ENCODE measurements at places on chromosomes 7 and 10.

DNA sequence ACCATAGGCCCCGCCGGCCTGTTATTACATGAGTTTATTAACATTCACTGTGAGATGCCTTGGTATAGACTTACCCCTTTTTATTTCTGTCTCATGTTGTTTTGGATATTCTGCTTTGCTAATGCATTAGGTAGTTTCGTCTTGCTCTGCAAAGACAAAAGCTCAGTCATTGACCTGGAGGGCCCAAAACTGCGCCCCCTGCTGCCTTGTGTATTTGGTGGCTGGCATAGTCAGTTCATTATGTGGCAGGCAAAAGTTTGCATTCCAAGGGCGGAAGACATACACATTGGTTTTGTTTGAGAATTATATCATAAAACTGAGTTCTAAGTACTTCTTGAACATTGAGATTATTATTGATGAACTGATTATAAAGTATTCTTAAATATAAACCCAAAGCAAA, 372.5 kb downstream of the SDK1 start:
- DNase-seq, result no peak

DNA sequence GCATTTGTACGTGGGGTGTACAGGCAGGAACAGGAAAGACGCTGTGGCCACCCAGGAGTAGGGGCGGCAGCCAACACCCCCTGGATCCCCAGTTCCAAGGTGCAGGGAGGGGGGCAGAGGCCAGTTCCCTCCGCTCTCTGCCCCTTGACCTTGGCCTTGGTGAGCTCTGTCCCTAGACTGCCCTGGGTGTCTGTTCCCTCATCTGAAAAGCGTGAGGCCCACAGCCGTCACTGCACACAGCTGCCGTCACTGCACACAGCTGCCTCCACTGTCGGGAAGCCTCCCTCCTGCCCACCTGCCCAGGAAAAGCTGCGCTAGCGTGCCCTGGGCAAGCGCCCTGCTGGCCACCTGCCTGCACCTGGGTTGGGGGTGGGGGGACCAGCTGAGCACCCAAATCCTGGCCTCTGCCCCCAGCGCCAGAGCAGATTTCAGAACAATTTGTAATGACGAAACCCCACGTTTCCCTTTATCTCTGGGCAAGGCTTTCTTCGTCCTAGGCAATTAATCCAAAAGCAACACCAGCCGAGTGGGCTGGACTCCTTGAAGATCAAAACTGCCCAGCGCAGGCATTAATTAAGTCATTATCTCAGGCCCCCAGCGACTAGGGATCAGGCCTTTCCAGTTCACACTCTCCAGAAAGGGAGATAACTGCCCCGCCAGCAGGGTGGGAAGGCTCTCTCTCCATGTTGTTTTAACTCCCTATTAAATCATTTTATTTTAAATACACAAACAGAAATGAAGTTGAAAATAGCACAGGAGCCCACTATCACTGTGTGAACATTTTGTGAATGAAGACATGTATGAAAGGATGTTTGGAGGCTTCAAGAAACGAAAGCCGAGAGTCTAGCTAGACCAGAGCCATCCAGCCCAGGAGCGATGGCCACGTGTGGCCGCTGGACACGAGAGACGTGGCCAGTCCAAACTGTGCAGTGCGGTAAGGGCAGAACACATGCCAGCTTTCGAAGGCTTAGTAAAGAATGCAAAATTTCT, 4.0 kb upstream of the PDGFA start:
- DNase-seq, result no peak

GRCh38 chr7:70634610-70635068, 497.3 kb upstream of the GALNT17 start:
- no peak for DNase-seq

- no peak for DNase-seq
Observed at GRCh38 chr10:86968271-86968993, at the start of gene ADIRF. TSS of gene ADIRF (plus strand) at chr10:86968482. CDS start at chr10:86968545, 63 bp downstream.

DNA sequence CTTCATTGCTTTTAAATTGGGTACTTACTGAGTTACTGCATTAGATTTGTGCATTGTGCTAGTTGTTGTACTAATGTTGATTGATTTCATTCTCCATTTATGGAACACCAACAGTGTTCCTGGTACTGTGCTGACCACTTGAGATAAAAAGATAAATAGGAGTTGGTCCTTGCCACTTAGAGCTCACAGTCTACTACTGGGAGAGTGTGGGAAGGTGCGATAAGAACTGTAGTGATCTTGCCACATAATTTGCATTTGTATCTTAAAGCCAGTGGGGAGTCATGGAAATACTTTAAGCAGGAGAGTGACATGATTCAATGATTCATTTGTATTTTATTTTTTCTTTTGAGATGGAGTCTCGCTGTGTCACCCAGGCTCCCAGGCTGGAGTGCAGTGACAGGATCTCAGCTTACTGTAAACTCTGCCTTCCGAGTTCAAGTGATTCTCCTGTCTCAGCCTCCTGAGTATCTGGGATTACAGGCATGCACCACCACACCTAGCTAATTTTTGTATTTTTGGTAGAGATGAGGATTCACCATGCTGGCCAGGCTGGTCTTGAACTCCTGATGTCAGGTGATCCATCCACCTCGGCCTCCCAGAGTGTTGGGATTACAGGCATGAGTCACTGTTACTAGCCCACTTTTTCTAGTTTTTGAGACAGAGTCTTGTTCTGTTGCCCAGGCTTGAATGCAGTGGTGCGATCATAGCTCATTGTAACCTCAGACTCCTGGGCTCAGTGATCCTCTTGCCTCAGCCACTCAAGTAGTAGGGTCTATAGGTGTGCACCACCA, 51.2 kb upstream of the TMEM248 start:
- DNase-seq, result no peak

GRCh38 chr7:137870078-137870477, 23.3 kb upstream of the DGKI start:
- no peak for DNase-seq

GRCh38 chr7:159370-160270, 32.8 kb upstream of the FAM20C start:
- no peak for DNase-seq

DNA sequence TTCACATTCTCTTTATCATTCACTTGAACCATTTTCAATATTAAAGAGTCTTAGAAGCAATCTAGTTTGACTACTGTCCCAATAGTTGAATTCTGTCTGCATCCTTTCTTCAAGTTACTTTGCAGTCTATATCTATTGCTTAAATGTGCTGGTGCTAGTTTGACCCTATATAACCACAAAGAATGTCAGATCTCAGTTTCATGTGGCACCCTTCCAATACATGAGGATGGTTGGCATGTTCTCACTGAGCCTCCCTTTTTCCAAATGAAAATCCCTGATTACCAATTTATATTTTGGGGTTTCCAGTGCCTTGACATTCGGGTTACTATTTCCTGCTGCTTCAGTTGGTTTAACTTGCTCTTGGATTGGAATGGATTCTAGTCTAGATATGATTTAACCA, 292.7 kb downstream of the EXOC4 start:
- DNase-seq, result no peak

DNA sequence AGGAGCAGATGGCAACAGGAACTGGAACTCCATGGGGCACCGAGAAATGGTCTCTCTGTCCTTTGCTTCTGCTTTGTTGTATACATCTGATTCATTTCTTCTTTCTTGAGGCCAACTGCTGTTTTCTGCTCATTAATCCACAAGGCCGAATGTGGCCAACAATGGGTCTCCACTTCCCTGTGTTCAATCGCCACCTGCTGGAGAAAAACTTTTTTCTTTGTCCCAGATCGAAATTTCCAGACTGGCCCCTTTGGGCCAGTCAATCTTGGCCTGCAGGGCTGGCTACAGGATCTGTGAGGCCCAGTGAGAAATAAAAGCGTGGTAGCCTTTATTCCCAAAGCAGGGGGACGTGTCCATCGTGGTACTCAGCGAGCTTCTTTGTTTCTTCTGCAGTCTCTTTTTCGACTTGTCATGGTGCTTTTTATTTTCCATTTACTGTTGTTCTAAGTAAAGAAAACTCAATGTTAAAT, 58.8 kb downstream of the PARP12 start:
- peak; percentile 80 for DNase-seq

- DNase-seq, result no peak
Observed at GRCh38 chr10:25815999-25816768, 117.8 kb upstream of the MYO3A start.

DNA sequence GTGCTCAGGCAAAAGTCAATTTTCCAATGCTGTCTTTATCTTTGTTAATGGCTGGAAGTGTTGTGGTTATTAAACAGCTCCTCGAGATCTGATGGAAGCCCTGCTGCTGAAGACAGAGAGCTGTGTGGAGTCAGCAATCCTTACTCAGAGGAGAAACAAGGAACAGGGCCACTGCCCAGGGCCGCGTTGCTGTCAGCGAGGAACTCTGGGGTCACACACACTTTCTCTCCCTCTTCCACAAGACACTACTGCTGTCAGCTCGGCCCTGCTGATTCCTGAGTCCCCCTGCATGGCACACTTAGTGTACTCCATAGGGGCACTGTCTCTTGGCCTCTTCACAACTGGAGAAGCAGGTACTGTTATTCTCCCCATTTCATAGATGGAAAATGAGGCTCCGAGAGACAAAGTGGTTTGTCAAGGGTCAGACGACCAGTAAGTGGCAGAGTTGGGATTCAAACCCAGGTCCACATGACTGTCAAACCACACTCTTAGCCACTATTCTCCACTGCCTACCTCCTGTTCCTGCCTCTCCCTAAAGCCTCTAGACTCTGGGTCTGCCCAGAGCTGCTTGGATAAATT, 29.3 kb upstream of the PDCD4 start:
- DNase-seq, result no peak

DNA sequence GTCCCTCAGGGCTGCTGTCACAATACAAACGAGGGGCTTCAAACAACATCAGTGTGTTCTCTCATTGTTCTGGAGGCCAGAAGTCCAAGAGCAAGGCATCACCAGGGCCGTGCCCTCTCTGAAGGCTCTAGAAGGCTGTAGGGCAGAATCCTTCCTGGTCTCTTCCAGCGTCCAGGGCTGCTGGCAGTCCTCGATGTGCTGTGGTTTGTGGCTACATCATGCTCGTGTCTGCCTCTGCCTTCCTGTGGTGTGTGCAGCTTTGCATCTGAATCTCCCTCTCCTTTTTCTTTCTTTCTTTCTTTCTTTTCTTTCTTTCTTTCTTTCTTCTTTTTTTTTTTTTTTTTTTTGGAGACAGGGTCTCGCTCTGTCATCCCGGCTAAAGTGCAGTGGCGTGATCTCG, 103.5 kb downstream of the INSYN2A start:
- no peak for DNase-seq

GRCh38 chr7:152399344-152399743, 36.5 kb downstream of the KMT2C start:
- no peak for DNase-seq

DNA sequence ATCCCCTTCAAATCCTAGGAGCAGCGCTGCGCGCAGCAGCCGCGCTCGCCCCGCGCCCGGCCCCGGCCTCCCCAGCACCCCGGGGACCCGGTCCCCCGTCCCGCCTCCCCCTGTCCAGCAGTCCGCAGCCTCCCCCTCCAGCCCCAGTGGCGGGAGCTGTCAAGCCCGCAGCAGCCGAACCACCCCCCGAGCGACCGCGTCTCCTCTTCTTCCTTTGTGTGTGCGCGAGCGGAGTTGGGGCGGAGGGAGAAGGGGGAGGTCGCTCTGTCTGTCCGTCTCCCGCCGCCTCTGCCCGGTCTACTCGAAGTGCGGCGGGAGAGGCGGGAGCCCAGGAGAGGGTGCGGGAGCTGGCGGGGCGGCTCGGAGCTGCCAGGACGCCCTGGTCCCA, 375 bp upstream of the CHN2 start:
- no peak for DNase-seq

DNA sequence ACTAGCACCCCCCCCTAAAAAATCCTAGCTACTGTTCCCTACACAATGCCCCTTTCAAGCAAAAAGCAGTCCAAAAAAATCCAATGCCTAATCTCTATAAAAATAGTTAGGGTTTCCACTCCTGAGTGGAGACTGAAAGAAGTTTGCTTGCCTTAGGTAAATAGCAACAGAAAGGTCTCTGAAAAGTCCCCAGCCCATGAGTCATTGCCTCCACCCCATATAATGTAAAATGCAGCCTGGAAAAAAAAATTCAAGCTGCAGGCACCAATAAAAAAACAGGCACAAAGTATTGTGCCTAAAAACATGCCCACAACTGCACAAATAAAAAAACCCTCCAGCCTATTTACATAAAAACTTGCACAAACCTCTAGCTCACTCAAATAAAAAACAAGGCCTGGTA, 47.5 kb downstream of the ZNF680 start:
- no peak for DNase-seq

GRCh38 chr10:42952931-42953683, 123.8 kb upstream of the RET start:
- no peak for DNase-seq

- peak; percentile 39 for DNase-seq
Observed at GRCh38 chr10:122878799-122879338, 512 bp downstream of the FAM24B start.

GRCh38 chr10:95963202-95963990, 55.6 kb downstream of the CC2D2B start:
- no peak for DNase-seq

DNA sequence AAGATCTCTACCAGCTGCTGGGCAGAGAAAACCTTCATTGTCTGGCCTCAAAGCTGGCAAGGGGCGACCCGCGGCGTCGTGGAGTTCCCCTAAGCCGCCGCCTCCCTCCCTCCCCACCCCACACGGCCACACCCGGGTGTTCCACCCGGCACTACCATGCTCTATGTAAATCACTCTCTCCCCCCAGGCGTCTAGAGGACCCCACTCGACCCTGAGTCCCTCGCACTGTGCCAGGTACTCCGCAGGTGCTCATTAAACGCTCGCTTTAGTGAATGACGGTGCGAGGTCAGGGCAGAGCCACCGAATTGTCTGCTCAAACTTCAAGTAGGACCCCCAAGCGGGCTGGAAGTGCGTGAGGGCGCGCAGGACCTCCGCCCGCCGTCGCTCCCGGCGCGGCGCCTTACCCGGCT, 628 bp downstream of the PARP12 start:
- DNase-seq, result peak; percentile 57

GRCh38 chr10:77165445-77166208, 472.0 kb downstream of the KCNMA1 start:
- peak; percentile 27 for DNase-seq

DNA sequence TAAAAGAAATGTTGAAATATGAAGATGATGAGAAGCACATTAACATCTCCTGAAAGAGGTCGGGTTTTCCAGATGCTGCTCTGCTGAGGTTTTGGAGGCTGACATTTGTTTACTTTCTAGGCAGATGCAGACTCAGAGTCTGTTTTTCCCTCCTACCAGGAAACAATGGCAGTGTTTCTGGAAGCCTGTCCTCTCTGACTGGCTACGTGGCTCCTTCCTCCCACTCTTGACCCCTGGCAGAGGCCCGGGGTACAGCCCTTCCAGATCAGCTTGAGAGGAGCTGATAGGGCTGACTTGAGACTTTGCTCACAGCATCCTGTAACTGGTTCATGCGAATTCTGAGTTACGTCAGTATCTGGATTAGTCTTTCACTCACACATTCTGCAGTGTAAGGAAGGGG, 41.1 kb upstream of the IL15RA start:
- no peak for DNase-seq

- DNase-seq, result no peak
Observed at GRCh38 chr7:100572281-100572948, 1.3 kb downstream of the SAP25 start.

Measured in inflammatory macrophage treated with lipopolysaccharide for 1 hour (primary cell).